ENCODE measurements at places on chromosomes 12 and 14.

DNA sequence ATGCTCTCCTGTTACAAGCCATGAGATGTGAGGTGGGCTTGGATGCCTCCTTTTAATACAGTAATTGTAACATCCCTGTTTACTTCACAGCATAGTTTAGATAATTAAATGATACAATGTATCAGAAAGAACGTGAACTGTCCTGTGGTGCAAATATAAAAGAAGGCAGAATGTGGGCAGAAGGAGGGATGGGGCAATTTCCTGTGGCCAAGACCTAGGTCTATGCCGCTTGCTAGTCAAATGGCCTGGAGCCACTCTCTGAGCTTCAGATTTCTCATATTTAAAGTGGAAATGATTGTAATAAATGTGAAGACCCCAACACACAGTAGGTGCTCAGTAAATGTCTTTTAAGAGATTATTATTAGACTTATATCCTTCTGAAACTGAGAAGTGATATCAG lies 24.0 kb upstream of the EVL start:
- DNase-seq: no peak

GRCh38 chr14:51844081-51844881 lies 16.1 kb upstream of the GNG2 start:
- DNase-seq: no peak

- no peak for DNase-seq
Measured at GRCh38 chr12:55850893-55851292, 8.2 kb upstream of the MMP19 start.

- DNase-seq: no peak
Measured at GRCh38 chr12:32031109-32031508, 71.9 kb downstream of the RESF1 start.

GRCh38 chr12:91604897-91605296 lies 422.3 kb upstream of the DCN start:
- no peak for DNase-seq

- DNase-seq: no peak
Measured at GRCh38 chr14:24237463-24237955, 4.8 kb downstream of the GMPR2 start.

GRCh38 chr12:57033431-57033830 lies 16.5 kb downstream of the MYO1A start:
- DNase-seq: no peak

- DNase-seq: no peak
Measured at GRCh38 chr14:101604935-101605780, 43.9 kb downstream of the DIO3 start.

DNA sequence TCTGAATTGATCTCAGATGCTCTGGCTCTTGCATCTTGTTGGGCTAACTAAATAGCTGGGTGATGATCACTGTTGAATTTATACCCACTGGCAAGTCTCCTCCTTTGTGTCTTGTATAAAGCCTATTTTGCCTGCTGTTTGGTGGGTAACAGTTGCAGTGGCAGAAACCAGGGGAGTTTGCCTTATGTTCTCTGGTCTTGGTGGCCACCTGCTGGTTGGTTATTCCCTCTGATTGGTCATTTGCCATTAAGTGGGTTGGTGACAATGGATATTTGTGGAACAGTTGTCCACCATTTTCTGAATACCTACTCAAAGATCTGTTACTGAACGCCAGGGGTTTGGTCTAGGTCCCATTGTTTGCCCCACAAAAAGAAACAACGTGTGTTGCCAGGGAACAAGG lies 52.1 kb downstream of the AVPR1A start:
- no peak for DNase-seq

- no peak for DNase-seq
Measured at GRCh38 chr12:122265886-122266229, 436 bp downstream of the VPS33A start.

DNA sequence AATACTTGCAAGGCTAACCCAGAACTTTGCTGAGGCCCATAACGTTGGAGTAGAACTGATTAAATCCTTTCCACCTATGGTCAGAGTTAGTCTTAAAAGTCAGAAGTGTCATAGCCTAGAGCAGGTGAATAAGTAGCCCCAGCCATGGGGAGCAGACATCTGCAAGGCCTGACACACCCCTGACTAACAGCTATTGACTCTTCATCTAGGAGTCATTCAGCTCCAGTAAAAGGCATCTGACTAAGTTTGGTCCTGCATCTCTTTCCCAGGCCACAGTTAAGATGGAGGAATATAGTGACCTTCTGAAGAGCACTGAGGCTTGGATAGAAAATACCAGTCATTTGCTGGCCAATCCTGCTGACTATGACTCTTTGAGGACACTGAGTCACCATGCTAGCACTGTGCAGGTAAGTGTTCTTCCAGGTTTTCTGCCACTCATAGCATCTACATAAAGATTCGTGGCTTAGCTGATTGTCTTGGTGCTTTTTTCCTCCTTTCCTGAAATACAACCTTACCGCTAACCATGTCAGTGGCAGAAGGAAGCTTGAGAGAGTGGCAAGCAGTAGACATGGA lies 212.9 kb downstream of the ESR2 start:
- no peak for DNase-seq

DNA sequence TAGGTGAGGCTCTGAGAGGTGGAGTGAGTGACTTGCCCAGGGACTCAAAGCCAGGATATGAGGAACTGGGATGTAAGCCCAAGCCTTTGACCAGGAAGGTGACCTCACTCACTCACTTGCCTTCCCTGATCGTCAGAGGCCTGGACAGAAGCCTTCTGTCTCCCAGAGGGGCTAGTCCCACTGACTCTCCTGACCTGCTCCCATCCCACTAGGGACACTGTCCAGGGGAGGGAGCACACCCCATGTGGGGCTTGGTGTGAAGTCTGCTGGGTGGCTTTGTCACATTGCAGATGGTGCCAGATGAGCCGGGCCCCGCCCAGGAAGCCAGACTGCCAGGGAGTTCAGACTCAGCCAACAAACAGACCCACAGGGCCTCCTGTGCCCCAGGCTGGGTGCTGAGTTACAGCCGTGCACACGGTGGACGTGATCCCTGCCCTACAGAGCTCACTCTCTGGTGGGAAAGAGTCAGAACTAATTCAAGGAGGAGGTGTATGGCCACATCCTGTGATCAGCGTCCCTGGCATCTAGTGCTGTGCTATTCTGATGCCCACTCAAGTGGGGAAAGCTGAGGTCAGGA lies 28.3 kb downstream of the MMAB start:
- no peak for DNase-seq

DNA sequence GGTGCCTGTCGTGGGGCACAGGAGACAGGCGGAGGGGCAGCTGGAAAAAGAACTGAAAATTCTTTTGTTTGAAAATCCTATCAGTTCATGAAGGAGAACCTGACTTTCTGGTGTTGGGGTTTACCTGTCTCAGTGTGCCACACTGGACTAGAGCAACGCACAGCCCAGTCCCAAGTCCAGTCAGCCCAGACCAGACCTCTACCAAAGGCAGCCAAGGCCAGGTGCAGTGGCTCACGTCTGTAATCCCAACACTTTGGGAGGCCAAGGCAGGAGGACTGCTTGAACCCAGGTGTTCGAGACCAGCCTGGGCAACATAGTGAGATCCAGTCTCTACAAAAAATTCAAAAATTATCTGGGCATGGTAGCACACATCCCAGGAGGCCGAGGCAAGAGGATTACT lies 4.6 kb downstream of the CCDC85C start:
- no peak for DNase-seq

DNA sequence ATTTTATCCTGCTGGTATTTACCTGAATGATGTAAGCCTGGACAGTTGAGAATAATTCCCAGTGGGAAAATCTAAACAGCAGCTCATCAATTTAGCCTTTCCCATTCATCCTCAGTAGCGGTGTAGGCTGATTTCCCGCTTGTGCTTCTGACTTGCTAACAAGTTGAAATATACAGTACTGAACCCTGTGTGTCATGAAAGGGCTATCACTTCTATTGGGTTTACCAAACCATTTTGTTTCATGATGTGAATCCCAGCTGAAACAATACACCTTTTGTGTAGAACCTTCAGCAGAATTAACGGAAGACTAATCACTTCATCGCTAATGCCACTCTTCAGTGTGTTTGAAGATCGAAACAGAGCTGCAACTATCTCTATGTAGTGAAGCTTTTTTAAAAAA lies 88.4 kb downstream of the POLR3B start:
- no peak for DNase-seq

GRCh38 chr14:51328064-51328771 lies 88.2 kb downstream of the TMX1 start:
- peak; percentile 72 for DNase-seq

- DNase-seq: no peak
Measured at GRCh38 chr12:109940339-109940923, 40.4 kb downstream of the TCHP start.

DNA sequence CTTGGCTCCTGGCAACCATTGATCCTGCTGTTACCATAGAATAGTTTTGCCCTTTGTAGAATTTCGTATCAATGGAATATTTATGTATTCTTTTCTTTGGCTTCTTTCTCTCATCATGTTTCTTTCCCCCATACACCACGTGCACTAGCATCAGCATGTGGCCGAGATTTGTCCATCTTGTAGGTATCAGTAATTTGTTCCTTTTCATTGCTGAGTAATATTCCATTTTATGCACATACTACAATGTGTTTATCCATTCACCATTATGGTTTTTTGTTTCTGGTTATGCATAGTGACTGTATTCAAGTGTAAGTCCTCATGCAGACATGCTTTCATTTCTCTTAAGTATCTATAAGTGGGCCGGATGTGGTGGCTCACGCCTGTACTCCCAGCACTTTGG lies 4.5 kb upstream of the ISM2 start:
- DNase-seq: no peak

DNA sequence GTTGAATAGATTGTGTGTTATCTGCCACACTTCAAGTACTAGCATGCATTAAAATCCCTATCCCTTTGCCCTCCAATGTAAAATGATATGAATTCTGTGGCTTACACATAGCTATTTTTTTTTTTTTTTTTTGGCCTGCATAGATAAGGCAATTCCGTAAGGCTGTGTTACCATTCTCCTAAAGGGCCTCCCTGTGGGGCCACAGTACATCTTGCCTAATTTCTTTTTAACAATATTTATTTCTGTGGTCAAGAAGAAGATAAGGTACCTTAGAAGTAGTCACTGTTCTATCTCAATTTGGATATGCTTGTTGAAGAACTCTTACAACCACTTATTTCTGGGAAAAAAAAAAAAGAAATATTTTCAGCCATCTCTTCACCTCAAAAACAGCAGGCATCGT lies 19.8 kb downstream of the FLRT2 start:
- no peak for DNase-seq
